ENCODE measurements at places on chromosomes 4 and X.

- no peak for DNase-seq
Observed at GRCh38 chrX:24266996-24267395, 46.9 kb downstream of the SUPT20HL2 start.

GRCh38 chr4:71237641-71238040 lies 101.2 kb upstream of the SLC4A4 start:
- DNase-seq = no peak

DNA sequence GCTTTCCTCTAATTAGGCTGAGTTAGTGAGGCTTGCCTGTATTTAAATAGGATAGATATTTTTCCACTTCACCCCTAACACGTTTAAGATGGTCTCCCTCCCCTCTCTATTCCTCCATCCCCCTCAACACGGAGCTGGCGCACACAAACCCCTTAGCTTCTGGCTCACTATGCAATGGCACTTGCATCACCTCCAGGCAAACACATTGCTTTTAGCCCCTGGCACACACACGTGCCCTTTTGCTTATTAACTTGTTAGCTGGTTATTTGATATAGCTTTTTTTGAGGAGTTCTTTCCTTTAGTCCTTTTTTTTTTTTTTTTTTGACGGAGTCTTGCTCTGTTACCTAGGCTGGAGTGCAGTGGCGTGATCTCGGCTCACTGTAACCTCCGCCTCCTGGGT lies 94.3 kb downstream of the HDAC8 start:
- DNase-seq = no peak

GRCh38 chr4:34181891-34182290 lies 2062.4 kb downstream of the ARAP2 start:
- DNase-seq = no peak

GRCh38 chr4:55069248-55069647 lies 56.1 kb downstream of the KDR start:
- DNase-seq = no peak

DNA sequence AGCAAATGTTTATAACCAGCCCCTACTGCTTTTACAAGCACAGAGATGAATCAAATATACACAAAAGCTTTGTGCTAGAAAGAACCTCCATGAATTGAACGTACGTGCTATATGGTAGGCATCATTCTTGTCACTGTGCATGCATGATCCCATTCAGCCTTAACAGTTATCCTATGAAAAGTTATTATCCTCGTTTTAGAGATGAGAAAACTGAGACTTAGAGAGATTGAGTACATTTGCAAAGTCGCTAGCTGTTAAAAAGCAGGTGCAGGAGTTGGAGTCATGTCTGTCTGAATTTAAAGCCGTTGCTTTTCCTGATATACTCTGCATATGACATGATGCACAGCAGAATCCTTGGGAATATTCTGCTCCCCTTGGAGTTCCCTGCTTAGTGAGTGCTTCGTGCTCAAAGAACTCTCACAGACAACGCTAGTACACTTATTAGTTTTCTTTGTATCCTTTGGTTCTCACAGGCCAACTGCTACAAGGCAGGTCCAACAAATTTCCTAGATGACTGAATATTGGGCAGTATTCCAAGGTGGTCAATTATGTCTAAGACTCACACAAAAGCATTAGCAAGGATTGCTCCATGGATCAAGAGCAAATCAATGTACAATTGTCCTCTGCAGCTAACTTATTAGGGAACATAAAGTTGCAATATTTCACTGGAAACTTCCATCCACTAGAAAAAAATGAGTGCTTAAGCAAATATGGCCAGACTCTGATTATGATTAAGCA lies 42.8 kb upstream of the TRIM2 start:
- DNase-seq = no peak

- no peak for DNase-seq
Observed at GRCh38 chrX:139898334-139898733, 34.5 kb downstream of the ATP11C start.

DNA sequence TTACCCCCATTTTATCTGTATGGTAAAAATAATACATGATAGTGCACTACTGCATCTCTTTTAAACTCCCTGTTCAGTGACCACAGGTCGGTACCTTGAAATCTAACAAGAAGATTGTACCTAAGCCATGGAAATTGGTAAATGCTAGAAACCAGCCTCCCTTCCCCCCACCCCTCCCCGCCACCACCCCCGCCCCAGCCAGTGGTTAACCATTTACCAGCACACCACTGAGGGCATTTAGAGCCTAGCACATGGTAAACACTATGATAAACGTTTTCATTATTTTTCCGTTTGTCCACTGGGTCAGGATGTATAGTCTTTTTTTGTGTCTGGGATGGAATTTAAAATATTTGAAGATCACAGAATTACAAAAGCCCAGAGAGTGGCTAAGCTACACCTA lies 703 bp upstream of the FTSJ1 start:
- no peak for DNase-seq

GRCh38 chr4:153084980-153085630 lies 119.1 kb upstream of the TRIM2 start:
- DNase-seq = peak; percentile 13

GRCh38 chrX:71669492-71669891 lies 2.1 kb downstream of the LOC101059915 start:
- DNase-seq = no peak

DNA sequence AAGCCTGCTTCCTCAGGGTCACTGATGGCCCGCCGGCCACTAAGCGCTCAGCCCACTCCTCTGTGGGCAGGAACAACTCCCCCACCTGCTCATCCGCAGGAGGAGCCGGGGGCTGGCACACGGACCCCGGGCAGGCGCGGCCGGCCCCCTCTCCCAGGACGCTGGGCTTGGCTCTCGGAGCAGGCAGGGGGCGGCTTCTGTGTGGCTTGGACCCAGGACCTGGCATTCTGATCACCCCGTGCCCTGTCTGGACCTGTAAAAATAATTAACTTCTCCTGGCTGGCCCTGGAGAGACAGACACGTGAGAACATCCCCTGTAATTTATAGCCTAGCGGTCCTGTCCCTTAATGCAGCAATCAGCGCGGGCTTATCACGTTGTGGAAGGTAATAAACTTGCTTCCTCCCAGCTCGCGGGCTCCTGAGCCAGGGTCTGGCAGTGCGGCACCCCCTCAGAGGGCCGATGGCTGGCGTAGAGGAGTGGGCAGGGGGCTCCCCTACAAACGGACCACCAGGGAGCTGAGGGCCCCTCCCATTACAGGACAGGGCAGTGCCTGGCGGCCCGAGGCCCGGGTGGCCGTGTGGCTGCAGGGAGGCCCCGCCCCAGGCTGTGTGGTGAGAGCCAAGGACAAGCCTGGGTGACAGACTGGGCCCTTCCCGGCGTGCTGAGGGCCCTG lies 84.5 kb upstream of the NKX1-1 start:
- no peak for DNase-seq

DNA sequence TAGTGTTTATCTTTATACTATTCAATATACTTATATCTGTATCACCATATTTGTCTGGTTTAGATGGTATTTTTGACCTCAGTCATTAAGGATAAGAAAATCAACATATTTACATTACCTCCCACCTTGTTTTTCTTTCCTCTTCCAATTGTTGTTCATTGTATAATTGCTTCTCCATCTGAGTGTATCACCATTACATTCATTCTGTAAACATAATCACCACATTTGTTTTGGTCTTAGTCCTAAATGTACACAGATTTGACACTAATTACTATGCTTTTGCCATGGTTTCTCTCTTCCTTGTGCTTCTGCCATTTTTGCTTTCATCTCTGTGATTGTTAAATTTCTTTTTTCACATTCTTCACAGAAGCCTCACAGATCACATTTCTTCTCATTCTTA lies 12.7 kb downstream of the ARMCX6 start:
- no peak for DNase-seq

DNA sequence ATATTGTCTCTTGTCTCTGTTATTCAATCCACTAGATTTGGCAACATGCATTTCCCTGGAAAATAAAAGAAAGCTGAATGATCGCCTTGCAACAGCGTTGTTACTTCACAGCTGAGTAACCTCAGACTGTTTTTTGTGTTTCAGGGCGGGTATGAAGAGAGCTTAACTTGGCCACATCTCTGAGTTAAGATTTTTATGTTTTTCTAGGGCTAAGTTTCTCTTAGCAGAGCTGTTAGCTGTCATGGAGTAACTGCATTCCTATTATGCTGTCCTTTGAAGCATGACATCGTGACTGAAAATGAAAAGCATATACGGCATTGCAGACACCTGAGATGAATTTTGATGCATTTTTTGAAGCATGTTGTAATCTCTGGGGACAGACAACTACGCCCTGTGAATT lies 1798.9 kb downstream of the PCDH7 start:
- DNase-seq = no peak

DNA sequence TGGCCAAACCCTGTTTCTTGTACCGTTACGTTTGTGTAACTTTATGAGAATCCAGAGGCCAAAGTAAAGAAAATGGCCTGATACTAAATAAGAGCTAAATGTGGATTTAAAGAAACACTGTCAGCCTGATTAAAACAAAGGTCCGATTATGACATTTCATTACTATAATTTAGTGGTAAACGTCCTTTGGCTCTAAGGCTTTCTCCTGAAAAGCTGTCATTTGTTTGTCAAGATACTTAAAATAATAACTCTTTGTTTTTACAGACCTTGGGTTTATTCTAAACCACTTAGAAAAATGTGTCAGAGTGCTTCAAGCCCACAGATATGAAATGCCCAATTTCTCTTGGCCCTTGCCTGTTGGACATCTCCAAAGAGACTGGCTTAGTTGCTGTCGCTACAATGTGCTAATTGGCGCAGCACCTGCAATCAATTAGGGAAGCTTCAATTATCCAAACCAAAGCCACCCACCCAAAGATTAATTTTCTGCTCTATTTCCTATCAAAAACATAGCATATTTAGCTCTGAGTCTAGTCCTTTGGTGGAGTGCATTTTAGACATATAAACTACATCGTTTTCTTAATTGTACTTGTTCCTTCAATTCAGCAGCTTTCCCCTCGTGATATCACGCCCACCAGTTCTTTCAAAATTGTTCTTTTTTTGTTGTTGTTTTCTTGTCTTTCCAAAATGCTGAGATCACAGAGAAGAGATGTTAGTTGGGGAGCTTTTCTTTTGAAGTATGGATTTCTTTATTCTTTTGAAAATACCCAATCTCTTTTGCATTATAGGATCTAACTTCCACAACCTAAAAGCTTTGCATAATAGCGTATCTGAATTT lies 13.6 kb downstream of the SMIM20 start:
- no peak for DNase-seq

DNA sequence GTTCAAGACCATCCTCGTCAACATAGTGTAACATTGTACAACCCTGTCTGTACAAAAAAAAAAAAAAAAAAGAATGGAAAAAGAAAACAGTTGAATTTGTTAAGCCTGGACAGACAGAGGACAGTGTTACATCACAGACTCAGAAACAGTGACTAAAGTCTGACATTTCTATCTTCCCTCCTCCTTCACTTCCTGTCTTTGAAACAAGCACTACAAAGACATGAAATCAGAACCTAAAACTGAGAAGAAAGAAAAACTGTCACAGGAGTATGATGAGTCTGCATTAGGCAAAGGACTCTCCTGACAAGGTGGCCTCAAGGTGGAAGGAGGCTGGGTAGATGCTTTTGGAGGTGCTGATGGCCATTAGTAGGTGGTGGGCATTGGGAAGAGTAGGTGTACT lies 126.7 kb downstream of the RBM47 start:
- no peak for DNase-seq

- no peak for DNase-seq
Observed at GRCh38 chr4:176276710-176277109, 7.7 kb upstream of the ASB5 start.

GRCh38 chr4:62531731-62532130 lies 1331.6 kb downstream of the ADGRL3 start:
- no peak for DNase-seq

DNA sequence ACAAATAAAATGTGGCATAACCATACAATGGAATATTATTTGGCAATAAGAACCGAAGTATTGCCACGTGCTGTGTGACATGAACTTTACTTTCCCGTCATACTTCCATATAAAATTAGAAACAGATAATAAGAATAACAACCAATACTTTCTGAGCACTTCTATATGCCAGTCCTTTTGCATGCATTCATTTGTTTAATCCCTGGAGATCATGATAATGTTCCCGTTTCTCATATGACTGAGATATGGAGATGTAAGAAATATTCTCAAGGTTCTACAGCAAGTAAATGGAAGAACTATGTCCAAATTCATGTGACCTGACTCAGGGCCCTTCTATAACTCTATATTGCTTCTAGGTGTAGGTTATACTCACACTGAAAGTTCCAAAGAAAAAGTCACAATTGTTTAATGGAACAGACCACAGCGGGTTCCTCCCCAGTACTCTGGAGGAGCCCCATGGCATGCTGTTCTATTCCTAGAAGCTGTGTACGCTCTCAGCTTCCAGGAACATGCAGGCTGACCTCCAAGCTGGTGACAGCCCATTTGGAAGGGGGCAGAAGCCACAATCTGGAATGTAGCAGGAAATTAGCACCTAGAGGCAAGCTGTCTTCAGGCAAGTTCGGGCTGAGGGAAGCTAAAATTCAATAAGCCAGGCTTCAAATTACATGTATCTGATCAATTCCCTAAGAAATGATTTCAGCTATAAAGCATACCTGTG lies 31.5 kb downstream of the QDPR start:
- no peak for DNase-seq

DNA sequence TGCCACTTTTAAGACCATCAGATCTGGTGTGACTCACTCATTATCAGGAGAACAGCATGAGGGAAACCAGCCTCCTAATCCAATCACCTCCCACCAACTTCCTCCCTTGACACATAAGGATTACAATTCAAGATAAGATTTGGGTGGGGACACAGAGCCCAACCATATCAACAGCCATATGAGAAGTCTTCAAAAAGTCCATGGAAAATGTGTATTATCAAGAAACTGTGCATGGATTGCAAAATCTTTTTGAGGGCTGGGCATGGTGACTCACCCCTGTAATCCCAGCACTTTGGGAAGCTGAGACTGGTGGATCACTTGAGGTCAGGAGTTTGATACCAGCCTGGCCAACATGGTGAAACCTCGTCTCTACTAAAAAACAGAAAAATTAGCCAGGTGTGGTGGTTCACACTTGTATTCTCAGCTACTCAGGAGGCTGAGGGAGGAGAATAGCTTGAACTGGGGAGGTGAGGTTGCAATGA lies 17.8 kb upstream of the RPL39 start:
- no peak for DNase-seq

DNA sequence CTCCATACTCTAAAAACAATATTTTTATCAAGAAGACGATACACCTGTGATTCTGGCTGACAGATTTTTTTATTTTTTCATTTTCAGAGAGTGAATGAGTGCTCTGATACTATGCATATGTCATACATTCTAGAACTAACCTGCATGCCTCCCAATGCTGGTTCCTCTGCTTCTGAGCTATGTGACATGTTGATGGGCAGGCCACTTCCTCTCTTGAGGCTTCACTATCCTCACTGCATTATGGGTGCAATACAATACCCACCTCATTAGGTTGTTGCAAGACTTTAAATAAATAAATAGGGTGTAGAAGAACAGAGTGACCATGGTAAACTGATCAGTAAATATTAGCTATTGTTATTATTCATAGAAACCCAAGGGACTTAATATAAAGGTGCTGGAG lies 408.3 kb downstream of the HNRNPD start:
- DNase-seq = no peak

DNA sequence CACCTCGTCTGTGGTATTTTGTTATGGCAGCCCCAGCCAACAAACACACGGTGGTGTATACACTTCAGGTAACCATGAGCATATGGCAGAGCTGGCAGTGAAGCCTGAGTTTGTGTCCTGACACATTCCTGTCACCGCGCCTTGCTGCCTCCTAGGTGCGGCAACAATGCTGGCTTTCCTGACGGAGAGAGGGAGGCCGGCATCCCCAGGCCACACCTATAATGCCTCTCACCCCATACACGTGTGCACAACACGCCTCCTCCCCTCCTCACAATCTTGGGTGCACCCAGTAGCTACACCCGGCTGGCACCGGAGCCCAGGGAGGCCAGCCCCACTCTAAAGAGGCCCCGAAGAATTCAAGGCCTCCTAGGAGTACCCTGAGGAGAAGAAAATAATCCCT lies 158.5 kb downstream of the NSUN7 start:
- no peak for DNase-seq
